Testis (tissue), 5 donors: ENCODE measurements at places on chromosomes 1 and 21.

DNA sequence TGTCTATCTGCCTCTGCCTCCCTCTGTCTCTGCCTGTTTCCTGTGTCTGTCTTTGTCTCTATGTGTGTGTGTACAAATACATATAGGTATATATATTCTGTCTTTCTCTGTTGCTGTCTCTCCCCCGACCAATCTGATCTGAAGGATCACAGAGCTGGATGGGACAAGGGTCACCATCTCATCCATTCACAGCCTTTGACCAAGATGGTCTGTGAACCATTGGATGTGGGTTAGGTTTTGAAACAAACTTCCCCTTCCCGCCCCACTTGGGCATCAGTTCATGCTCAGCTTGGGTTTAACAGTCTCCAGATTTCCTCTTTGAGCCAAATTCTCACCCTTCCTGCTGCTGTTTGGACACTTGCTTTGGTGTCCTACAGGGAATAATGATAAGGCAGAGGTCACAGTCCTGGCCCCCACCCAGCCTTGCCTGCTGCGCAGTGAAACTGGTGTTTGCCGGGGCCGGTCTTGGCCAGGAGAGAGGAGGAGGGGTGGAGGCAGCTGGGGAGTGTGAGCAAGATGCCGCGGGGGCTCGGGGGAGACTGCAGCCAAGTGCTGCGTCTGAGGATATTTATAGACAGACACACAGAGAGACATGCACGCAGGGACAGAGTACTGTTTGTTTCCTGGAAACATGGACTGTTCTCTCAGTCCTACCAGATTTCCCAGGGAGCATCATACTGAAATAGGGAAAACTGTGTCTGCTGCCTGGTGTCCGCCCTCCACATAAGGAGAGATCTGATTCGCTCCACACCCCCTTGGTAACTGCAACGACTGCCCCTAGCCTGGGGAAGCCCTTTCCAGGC, 27.0 kb upstream of the BTG2 start:
- no peaks in the 10 kb centered on the region for H3K27me3 ChIP-seq
- peaks cover 46% of the 10 kb centered on the region for H3K4me1 ChIP-seq
- H3K4me3 ChIP-seq: no peak overlapping the region

- H3K4me3 ChIP-seq: no peak overlapping the region
- no peaks in the 10 kb centered on the region for H3K36me3 ChIP-seq
- no peaks in the 10 kb centered on the region for H3K27me3 ChIP-seq
- no peaks in the 10 kb centered on the region for H3K4me1 ChIP-seq
- no peak overlapping the region for H3K27ac ChIP-seq
These were observed 27.9 kb downstream of the FAM163A start for GRCh38 chr1:179770887-179771502.

- H3K4me3 ChIP-seq: no peak overlapping the region
- H3K27ac ChIP-seq: no peak overlapping the region
- DNase-seq: no peak
- no peaks in the 10 kb centered on the region for H3K36me3 ChIP-seq
These were observed 4.6 kb upstream of the CLCA2 start for GRCh38 chr1:86419277-86419903.

DNA sequence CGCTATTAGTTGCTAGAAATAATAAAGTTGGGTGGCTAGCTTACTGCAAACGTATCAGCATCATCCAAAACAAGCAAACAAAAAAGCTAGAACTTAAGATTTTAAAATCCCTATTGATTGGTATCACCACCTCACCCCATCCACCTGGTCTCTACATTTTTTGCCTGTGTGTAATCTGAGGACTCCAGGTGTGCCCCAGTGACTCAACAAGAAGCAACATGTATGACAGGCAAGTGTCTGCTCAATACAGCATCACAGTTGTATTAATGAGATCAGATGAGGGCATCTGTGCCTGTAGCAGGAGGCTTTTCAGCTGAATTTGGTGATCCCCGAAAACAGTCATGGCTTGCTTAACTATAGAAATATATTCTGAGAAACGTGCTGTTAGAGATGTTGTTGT, 14.6 kb upstream of the PAPPA2 start:
- H3K4me1 ChIP-seq: no peaks in the 10 kb centered on the region
- no peak overlapping the region for H3K4me3 ChIP-seq
- no peaks in the 10 kb centered on the region for H3K36me3 ChIP-seq
- no peaks in the 10 kb centered on the region for H3K27me3 ChIP-seq
- no peak for DNase-seq
